ENCODE measurements at places on chromosomes 6 and 20.

DNA sequence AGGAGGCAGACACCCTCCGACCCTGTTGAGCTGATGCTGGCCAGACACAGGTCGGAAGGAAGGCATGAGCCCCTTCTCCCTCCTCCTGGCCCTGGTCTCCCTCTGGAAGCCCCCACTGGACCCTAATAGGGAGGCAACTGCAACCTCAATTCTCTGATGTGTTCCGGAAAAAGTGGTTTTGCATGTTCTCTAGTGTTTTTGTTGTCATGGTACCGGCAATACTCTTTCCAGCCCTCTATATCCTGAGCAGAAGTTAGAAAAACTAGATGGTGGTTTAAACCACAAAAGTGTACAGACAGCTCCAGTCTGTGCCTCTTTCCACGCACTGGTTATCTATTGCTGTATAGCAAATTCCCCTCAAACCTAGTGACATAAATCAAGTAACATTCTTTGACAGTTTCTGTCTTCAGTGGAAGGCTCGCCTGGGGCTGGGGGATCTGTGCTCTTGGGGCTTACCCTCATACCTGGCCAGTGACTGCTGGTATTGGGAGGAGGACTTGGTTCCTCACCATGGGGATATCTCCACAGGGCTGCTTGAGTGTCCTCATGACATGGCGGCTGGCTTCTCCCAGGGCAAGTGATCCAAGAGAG, 37.0 kb downstream of the SYTL3 start:
- no peak for DNase-seq

GRCh38 chr6:116562614-116563013, 8.7 kb upstream of the RWDD1 start:
- no peak for DNase-seq

- no peak for DNase-seq
These were observed 594.5 kb downstream of the RFPL4B start for GRCh38 chr6:112941613-112942012.

- no peak for DNase-seq
These were observed 608 bp upstream of the EIF2S2 start for GRCh38 chr20:34112600-34113101.

DNA sequence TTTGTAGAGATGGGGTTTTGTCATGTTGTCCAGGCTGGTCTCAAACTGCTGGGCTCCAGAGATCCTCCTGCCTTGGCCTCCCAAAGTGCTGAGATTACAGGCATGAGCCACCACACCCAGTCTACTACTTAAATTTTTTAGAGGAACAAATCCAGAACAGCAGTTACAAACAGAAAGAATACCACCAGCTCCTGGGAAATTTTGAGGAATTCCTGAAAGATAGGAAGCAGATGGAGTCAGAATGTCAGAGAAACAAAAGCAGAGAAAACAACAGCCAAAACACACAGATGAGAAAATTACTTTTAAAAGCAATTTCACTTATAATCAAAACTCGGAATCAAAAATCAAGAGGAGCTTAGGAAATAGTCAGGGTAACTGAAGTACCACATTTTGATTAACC, 543.3 kb upstream of the MARCKS start:
- DNase-seq, result no peak

- DNase-seq, result no peak
These were observed 294.4 kb upstream of the TBX18 start for GRCh38 chr6:85058806-85059205.
